ACHN (cell line): ENCODE measurements at places on chromosomes 2 and 18.

- no peak for DNase-seq
Measured at GRCh38 chr2:207567671-207568070, 37.9 kb downstream of the CREB1 start.

DNA sequence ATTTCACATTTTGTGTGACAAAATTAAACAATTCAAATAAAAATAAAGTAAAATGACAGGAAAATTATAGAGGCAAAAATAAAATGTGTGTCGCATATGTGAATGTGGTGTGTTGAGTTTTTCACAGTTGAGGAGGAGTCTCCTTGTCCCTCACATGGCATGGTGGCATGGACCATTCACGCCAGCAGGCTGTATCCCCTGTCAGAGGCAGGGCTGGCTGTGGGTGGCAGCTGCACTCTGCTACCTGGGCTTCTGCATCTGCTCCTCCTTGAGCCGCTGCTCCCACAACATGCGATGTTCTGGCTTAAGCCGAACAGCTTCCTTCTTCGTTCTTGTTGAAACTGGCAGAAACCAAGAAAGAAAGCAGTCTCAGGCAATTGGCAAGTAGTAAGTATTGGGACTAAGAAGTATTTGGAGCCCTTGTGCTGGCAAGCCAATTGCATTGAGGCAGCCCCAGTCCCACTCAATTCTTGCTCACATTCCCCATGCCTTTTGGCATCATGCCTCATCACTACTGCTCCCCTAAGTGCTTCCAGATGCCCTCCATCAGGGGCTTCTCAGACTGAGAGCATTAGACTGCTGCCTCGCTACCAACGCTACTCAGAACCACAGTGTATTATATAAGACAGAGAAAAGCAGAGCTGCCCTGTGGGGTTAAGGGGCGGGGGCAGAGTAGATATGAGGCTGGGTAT is 177.9 kb upstream of the NABP1 start:
- no peak for DNase-seq

- no peak for DNase-seq
Measured at GRCh38 chr2:54701029-54701428, 22.4 kb upstream of the EML6 start.

- DNase-seq = no peak
Measured at GRCh38 chr2:203799908-203800307, 67.7 kb upstream of the CTLA4 start.

DNA sequence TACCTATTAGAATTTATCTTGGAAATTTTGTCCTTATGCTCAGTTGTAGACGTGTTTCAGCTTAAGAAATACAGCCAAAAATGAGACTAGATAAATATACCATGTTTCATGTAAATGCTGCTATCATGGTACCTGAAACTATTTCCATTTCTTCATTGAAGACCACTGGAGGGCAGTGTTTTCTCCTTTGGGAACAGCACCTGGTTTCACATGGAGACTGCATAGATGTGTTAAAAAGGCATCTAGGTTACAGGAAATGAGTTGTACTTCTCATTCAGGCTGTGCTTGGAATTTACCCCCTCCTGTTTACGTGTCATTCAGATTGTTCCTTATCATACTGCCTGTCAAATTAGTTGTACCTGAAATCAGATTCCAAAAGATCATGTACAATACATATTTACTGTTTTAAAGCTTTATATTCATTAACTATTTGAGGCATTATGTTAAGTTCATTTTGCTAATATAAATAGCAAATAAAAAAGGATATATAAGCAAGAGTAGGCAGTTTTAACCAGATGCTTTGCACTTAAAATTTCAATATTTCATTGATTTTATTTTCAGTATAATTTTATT is 57.3 kb upstream of the PSMD14 start:
- DNase-seq = peak; percentile 79

- DNase-seq = no peak
Measured at GRCh38 chr2:240642061-240642805, 17.0 kb downstream of the GPR35 start.

DNA sequence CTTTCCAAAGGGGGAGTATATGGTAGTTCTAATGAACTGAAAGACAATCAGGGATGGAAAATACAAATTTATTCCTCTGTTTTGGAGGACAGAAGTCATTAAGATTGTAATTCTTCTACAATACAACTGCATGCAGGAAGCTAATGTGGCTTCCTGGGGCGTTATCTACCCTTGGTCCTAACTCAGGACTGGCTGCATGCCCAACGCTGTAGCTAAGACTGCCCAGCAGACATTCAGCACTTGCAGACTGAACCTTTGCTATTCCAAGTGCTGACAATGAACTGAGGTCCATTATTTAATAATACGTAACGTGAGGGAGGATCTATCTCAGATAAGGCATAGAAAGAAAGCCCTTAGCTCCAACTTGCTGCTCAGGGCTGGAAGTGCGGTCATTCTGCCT is 53.2 kb downstream of the ZAP70 start:
- DNase-seq = no peak

DNA sequence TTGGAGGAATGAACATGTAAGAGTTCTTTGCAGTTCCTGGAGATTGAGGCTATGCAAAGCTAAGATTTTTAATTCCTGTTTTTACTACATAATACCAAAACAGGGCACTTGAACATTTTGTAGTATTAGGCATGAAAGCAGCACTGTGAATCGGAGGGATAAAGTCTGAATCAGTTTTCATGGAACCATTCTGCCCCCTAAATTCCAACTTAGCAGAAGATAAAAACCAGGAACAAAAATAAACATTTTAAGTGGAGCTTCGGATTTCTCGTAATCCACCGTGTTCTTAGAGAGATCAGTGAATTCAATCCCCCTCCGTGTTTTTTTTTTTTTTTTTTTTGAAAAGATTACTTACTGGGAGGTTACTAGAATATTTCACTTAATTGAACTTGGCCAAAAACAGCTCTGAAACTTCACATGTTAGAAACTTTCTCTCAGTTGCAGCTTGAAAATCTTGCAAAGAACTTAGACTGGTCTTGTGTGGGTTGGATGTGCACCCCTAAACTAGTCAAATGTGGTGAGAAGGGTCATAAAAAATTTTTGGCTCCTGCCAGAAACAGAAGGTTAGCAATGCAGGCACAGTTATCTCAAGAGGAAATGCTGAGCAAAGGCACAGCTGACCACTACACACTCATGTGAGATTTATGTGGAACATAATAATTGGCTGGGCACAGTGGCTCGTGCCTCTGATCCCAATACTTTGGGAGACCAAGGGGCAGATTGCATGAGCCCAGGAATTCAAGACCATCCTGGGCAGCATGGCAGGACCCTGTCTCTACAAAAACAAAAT is 145.4 kb upstream of the RNF152 start:
- no peak for DNase-seq

DNA sequence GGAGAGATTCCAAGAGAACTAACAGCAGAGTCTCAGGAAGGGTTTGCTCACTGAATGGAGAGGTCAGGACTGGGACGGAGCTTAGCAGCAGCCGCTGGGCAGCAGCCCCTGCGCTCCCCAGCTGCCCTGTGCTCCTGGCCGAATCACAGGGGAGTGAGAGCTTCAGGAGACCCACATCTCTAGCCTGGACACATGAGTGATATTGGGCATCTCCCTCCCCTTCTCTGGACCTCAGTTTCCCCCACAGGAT is 511 bp downstream of the MATN3 start:
- no peak for DNase-seq

DNA sequence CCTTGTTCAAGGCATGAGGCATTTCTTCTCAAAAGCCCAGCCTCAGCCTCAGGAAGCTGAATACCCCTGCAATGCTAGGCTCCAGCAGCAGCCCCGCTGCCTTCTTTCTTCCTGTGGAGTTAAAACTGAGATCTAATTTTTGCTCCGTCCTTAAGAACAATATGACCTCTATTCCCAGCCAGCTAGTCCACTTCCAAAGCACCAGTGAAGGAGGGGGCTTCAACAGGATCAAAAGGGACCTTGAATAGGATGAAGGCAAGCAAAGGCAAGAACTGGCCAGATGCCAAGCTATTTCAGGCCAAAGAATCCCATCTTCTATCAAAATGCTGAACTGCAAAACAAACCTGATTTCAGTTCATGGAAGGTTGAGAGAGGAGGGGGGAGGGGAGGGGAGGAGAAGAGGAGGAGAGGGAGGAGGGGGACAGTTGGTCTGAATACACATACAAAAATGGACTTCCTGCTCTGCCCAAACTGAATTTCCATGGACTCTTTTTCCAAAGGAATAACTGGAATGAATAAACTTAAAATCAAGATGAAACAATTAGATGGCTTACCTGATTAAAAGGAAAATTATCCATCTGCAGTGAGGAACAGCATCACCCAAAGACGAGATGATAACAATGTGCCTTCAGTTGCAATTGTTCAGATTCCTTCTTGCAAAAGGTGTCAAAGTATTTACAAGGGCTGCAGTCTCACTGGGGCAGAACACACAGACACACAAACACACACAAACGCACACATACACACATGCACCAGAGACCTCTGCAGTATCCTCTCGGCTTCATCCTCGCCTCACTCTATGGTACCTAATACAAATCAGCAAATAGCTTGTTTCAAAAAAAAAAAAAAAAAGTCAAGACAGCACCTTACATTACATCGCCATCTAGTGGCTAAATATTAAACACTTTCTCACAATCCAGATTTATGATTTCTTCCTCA is at the start of gene SCN1A:
Gene SCN1A, minus strand, starts transcription at position 804 of the 939 bp plus-strand sequence. CDS start 54,399 bp downstream, outside the sequence.
- DNase-seq = peak; percentile 62

DNA sequence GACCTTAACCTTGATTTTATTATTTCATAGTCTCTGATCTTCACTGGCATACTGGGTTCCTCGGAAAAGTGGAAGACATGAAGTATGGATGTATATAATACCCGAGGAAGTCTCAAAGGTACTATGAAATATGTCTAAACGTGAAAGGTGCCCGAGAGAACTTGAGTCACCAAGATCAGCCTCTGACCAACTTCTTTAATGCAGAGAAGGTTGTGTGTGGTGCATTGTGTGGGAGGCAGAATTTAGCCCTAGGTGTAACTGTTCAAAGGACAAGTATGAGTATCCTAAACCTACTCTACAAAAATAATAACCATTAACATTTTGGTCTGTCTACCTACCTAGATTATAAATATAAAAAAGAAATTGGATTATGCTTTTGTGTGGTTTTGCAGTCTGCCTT is 36.1 kb downstream of the OSBPL6 start:
- DNase-seq = no peak

DNA sequence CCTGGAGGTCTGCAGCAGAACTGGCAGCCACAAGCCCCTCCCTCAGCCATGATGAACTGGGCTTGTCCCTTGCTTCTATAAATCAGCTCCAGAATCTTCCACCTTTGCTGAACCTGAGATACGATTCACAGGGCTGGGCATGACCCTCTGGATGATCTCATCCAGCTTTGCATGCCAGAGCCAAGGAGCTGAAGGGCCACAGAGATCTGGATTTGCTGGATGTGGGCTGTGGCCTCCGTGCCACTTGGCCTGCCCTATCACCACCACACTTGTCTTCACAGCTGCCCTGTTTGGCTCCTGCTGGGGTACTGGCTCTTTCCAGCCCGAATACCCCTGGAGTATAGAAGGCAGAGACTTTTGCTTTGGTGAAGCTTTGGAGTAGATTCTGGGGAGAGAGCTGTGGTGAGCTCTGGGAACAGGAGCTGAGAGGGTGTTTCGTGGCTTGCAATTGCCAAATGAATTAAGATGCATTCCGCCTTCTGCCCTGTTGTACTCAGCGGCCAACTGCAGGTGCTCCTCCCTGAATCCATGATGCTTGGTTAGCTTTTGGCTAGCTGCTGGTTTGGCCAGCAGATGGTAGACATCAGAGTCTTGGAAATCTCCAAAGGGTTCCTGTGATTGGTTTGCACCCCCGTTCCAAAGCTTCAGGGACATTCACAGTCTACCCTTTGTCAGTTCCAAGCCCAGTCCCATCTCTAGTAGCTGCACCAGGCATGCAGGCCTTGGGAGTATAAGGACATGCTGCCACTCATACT is 30.9 kb upstream of the GIGYF2 start:
- no peak for DNase-seq

GRCh38 chr2:115739574-115739973 is 1297.1 kb downstream of the DPP10 start:
- peak; percentile 14 for DNase-seq

DNA sequence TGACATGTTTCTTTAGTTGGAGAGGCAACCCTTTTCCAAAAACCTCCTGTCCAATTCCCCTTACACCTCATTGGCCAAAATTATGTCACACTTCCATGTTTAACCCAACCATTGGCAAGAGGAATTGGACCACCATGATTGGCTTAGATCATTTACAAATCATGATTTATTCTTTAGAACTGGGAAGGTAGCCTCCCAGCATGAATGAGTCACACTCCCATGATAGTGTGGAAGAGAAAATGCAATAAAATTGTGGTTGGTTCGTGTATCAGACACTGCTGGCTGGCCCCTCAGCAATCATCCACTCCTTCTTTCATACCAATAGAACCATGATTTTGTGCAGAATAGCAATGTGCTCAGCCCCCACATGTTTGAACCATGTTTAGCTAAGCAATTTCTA is 156.6 kb upstream of the ACVR2A start:
- DNase-seq = no peak

DNA sequence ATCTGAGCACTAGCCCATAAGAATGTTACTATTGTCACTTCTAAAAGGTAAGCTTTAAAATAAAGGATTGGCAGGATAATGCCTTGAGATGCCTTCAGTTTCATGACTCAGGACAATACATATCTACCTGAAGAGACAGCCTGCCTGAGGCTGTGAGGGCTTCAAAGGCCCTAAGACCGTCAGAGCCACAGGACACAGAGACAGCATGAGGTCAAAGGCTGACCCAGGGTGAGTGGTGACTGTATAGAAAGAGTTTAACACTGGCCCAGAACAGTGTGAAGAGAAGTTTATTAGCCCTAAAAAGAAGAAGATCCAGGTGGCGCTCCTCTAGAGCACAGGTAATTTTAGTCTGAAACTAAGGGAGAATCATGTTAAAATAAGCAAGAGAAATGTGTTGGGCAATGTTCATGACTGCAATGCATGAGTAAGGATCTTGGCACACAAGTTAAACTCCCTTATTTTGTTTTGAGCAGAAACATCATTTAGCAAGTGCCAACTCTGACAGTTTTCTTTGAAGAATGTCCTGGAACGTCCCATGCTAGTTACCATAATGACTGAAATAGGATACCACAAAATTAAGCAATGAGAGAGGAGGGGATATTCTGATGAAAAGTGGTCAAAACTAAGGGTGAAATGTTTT is 78.1 kb upstream of the FAM110C start:
- DNase-seq = no peak

GRCh38 chr18:71106701-71107100 is 817.9 kb downstream of the SOCS6 start:
- no peak for DNase-seq

- no peak for DNase-seq
Measured at GRCh38 chr2:179596018-179596417, 265.4 kb downstream of the ZNF385B start.
